ENCODE measurements at places on chromosomes 7 and 10. TPM values are rescaled to one million over a fixed set of nuclear protein-coding genes. Genes with fewer than 3 reads are reported as not detected.

- DNase-seq: no peak
These were observed 252.6 kb downstream of the DOCK4 start for GRCh38 chr7:111953611-111954010.

- no peak for DNase-seq
These were observed 17.2 kb downstream of the WNT8B start for GRCh38 chr10:100480002-100480401.

GRCh38 chr7:79352323-79352722, 101.1 kb downstream of the MAGI2 start:
- DNase-seq: no peak

Gene ADARB2
- 6.1 TPM for total RNA-seq

- no peak for DNase-seq
These were observed 35.8 kb downstream of the SCRN1 start for GRCh38 chr7:29953726-29954347.

- no peak for DNase-seq
These were observed 133.3 kb downstream of the VPS41 start for GRCh38 chr7:38775506-38776175.

Gene ABHD11
- 10.9 TPM for total RNA-seq

DNA sequence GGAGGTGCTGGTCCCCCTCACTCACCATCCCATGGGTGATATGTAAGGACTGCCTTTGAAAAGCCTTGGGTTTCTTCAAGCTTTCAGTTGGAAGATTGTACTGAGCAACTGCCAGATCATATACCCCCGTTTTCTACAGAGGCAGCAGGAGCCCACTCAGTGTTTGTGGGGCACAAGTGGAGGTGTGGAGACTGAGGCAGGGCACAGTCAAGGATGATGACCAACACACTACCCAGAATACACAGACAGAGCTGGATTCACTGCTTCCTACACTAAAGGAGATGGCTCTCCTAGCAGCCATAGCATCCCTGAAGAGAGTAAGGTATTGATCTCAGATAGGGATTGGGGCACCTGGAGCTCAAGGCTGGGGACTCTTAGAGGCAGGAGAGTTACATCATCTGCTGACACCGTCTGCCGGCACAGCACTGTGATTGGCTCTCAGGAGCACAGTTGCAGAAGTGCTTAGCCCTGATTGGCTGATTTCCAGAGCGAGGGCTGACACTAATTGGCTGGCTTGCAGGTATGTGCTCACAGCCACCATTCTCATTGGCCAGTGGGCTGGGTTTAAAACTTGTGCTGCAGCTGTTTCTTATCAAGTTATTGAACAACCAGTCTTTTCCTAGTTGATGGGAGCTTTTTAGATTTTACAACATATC, 77.9 kb upstream of the PFKP start:
- no peak for DNase-seq

Gene PRSS37
- not detected for total RNA-seq

Gene SPDYE6
- total RNA-seq: not detected

DNA sequence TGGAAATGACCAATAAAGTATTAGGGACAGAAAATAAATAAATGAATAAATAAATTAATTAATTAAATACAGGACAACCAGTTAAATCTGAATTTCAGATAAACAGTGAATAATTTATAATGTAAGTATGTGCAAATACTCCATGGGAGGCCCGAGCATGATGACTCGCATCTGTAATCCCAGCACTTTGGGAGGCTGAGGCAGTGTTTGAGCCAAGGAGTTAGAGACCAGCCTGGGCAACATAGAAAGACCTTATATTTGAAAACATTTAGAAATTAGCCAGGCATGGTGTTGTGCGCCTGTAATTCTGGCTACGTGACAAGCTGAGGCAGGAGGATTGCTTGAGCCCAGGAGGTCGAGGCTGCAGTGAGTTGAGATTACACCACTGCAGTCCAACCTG, 123.7 kb downstream of the CUL2 start:
- no peak for DNase-seq

DNA sequence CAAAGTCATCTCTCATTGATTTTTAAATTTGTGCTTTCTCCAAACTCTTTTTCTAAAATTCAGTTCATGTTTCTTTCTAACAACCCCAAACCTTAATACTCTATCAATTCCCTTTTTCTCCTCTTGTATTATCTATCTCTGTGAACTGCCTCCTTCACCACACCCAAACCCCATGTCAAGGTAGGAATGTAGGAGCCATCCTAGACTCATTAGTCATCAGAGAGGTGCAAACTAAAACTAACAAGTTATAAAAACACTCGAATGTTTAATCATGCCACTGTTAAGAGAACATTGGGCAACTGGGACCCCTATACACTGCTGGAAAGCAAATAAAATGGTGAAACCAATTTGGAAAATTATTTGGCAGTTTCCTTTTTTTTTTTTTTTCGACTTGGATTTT, 533.8 kb upstream of the LRRN3 start:
- DNase-seq: no peak

GRCh38 chr10:128875030-128875744, 591.9 kb upstream of the MGMT start:
- DNase-seq: no peak

Gene IFIT3
- 58.5 TPM for total RNA-seq

DNA sequence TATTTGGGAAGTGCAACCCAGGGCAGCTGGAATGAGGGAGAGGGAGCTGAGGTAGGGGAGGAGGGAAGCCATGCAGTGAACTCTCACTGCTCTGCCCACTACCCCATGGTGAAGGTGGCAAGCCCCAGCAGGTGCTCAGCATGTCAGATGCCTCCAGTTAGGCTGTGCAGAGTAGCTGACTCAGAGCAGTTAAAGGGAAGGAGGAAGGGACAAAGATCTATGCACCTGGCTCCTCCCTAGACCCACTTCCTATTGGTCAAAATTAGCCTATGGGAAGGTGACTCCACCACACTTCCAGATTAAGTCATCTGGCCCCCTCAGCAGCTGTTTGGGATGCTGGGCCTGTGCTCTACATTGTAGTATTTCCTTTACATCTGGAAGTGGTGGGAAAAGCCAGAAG, 125.7 kb upstream of the MTPN start:
- no peak for DNase-seq

DNA sequence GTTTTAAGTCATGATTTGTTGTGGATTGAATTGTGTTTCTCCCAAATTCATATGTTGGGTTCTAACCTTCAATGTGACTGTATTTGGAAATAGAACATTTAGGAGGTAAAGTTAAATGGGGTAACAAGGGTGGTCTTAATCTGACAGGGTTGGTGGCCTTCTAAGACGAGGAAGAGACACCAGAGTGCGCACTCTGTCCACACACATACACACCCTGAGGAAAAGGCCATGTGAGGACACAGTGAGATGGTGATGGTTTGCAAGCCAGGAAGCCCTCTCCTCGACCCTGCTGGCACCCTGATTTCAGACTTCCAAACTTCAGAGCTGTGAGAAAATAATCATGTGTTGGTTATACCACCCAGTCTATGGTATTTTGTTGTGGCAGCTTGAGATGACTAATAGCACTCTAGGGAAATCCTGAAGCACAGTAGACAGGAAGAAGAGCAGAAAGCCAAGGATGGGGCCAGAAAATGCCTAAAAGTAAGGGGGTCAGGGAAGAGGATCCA, 28.0 kb upstream of the SEM1 start:
- no peak for DNase-seq

DNA sequence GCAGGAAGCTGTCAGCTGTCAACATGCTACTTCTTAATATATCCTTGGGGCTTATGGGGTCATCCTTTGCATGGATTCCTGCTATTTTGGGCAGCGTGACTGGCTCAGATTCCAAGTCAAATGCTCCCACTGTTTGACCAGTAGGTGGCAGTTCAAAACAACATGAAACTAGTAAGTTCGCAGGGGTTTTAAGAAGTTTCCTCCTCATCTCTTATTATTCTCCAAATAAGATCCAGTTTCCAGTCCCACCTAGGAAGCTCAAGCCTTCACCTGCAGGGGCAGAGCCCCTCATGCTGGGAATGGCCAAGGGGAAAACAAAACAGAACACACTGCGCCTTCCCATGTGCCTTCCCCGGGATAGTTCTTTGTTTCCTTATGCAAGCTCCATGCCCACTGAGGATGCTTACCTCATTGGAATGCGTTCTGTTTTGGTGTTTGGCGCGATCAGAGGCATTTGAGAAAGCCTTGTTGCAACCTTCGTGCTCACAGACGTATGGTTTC, 259.8 kb downstream of the GLI3 start:
- DNase-seq: no peak

GRCh38 chr7:69190763-69191162, 407.5 kb upstream of the AUTS2 start:
- no peak for DNase-seq

- DNase-seq: no peak
These were observed 42.4 kb upstream of the HGF start for GRCh38 chr7:81811956-81812865.

DNA sequence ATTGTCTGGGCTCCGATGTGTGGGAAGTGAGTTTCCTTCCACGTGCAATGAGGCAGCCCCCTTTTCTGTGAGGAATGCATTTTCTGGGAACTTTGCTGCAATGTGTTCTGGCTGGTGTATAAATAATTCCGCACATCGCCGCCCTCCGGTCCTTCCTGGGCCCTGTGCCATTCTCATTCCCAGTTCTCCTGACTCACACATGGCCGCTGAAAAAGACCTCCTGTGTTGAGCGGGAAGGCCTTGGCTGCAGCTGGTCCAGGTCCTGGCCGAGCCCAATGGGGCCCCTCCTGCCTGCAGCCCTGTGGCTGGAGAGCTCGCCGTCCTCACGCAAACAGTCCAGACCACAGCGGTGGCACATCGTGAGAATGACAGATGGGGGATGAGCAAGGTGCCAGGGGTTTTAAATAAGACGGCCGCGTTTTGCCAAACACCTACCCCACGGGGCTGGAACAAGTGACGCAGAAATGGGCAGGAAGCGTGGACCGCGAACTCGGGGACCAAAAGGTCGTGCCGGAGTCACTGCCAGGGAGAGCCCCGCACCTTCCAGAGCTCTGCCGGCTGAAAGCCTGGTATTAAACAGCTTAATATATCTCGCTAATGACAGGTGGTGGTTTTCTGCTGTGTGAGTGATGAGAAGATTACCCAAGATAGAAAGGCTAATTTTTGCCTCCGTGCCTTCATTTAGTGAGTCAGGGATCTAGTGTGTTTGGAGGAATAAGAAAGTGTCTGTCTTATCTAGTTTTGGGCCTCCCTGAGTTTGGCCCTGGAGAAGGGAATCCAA, 37.0 kb downstream of the FAM20C start:
- peak; percentile 31 for DNase-seq

DNA sequence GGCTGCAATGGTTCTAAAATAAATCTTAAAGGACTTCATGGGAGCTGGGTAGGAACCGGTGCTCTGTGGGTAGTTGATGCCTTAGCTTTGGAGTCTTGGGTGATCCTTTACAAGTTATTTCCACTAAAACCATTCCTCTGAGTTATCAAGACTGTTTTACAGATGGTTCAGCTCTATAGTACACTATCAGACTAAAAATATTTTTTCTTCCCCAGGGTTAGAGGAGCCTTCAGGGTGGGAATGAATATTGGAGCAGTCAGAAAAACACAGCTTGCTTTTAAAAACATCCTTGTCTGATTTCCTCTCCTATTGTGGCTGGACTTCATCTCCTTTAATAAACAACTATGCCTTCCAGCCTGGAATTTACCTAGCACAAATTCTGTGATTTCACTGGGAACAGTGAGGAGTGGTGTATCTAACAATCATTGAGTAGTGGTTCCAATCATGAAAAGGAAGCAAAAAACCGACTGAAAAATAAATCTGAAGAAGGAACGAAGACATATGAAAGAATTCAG, 102.6 kb upstream of the AFAP1L2 start:
- no peak for DNase-seq

GRCh38 chr10:73847031-73847430, 27.3 kb downstream of the CAMK2G start:
- DNase-seq: no peak

GRCh38 chr7:2255145-2256139, 13.4 kb downstream of the NUDT1 start:
- no peak for DNase-seq

DNA sequence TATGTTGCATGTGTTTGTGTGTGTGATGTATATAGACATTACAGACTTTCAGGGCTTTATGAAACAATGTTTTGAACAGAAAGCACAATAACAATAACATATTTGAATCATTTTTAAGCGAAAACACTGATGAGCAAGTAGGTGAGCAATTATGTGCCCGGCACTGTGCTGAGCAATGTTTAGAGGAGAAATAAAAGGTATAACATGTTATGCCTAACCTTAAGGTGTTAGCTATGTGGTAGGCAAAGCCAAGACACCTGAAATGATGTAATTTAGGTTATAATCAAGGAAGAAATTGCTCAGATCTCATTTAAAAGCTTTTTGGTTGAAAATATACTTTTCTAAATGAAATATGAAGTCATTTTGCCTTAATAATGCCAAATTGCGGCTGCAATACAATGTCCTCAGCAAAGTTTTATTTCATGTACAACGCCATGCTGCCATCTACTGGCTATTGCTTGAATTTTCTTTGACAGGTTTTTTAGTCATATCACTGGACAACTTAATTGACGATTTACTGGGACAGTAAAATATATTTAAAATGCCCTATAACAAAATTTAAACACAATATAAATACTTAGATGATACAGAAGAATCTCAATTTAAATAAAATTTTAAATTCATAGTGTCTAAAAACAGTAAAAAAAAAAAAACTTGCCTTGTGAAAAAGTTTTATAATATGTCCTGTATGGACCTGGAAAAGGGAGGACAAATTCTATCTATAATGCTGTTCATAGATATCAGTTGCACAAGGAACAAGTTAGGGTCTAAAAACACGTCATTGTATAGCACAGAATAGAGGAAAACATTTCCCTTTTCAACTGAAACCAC, 131.1 kb upstream of the CDK1 start:
- DNase-seq: no peak

GRCh38 chr7:101018271-101019167, 1.4 kb upstream of the MUC17 start:
- DNase-seq: no peak

DNA sequence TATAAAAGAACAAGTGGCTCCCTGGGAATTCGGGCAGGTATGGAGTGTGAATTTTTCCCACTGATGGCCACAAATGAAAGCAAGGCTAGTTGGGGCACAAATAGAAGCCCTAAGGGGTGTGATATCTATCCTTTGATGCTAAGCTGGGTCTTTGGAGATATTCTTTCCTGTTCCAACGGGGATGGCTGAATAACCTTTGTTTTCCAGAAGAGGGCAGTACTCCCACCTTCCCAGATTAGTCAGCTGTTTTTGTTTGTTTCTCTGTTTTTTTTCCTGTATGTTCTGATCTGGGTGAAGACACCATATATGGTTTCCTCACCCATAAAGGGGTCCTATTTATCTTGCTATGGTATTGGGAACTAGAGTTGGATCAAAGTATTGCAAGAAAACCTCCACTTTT, 947.7 kb upstream of the SORCS1 start:
- DNase-seq: no peak

Gene NUTM2E
- total RNA-seq: not detected

- DNase-seq: no peak
These were observed 52.8 kb downstream of the DLG5 start for GRCh38 chr10:77873536-77874380.

DNA sequence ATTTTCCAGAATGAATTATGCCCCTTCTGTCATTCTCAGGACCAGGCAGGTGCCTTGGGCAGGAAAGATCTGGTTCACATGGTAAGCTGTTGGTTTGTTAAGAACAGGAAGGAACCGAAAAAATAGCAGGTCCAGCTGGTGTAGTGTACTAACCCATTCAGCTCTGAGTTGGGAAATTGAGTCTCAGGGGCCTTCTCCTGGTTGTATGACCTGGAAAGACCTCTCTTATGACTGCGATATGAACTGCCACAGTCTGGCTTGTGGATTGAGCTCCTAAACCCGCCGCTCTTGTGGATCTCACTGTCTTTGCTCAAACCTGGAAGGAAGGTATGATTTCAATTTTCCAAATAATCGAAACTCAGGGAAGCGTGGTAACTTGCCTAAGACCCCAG, 4.5 kb downstream of the LRIT1 start:
- DNase-seq: no peak

GRCh38 chr10:63262430-63263073, 129.4 kb downstream of the NRBF2 start:
- DNase-seq: no peak

Data from omental fat pad (tissue), 4 donors.